ENCODE measurements at places on chromosomes 12 and 14. TPM values are rescaled to one million over a fixed set of nuclear protein-coding genes. Genes with fewer than 3 reads are reported as not detected.

DNA sequence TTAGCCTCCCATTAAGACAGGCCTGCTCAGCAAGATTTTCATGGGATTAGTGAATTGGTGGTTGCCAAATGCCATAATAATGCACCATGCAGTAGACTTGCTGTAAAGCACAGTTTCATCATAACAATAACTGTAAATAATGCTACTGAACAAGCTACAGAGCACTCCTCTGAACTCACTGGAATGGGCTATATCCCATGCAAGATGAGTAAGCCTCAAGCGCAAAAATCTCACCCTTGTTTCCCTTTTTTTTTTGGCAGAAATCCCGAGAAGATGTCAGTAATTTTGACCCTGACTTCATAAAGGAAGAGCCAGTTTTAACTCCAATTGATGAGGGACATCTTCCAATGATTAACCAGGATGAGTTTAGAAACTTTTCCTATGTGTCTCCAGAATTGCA lies 145.9 kb upstream of the HIF1A start:
- H3K27me3 ChIP-seq = no peaks in the 10 kb centered on the region
- no peak for DNase-seq
- no peak overlapping the region for H3K4me3 ChIP-seq
- H3K4me1 ChIP-seq = peaks cover 51% of the 10 kb centered on the region

GRCh38 chr12:69007855-69008351 lies 74.9 kb upstream of the CPM start:
- no peak for DNase-seq
- peak overlapping the region; percentile 60 for H3K27ac ChIP-seq
- no peaks in the 10 kb centered on the region for H3K36me3 ChIP-seq
- H3K27me3 ChIP-seq = no peaks in the 10 kb centered on the region
- H3K4me3 ChIP-seq = peak overlapping the region; percentile 11

DNA sequence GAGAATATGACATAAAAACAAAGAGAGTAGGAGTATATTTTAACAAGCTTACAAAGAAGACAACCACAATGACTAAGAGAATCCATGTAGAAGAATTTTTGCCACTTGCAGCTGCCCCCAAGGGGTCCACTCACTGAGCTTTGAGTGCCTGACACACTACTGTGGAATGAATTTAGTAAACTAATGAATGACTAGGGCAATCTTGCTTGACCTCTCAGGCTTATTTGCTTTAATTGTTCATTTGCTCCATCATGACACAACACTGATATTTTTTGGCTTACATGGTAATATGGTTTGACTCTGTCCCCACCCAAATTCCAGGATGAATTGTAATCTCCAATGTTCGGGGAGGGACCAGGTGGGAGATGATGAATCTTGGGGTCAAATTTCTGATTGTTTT lies 249.1 kb upstream of the FAR2 start:
- no peak overlapping the region for H3K4me3 ChIP-seq
- H3K27me3 ChIP-seq = no peaks in the 10 kb centered on the region
- no peak overlapping the region for H3K27ac ChIP-seq
- no peaks in the 10 kb centered on the region for H3K4me1 ChIP-seq

- H3K4me1 ChIP-seq = no peaks in the 10 kb centered on the region
- peak overlapping the region; percentile 52 for H3K4me3 ChIP-seq
- H3K27ac ChIP-seq = no peak overlapping the region
- no peak for DNase-seq
Measured at GRCh38 chr14:73246387-73247150, 9.3 kb downstream of the PAPLN start.

DNA sequence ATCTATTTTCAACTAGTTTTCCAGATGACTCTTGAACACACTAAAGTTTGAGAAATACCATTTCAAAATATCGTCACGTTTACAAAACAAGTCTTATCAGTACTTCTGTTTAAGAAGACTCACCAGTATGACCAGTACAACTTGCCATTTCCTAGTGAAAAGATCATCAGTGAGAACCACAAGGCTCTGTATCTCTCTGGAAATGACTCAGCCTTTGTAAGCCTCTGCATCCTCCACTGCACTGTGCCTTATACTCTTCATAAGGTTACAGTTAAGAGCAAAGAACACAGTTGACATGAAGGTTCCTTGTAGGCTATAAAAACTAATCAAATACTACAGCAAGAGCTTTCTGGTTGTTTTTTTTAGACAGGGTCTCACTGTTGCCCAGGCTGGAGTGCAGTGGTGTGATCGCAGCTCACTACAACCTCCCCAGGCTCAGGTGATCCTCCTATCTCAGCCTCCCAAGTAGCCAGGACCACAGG lies 5.7 kb upstream of the VTI1B start:
- no peak for DNase-seq
- H3K27ac ChIP-seq = no peak overlapping the region
- peaks cover 11% of the 10 kb centered on the region for H3K4me1 ChIP-seq

GRCh38 chr12:6767353-6768319 lies 1.5 kb downstream of the PTMS start:
- H3K4me3 ChIP-seq = peak overlapping the region; percentile 92
- H3K27me3 ChIP-seq = no peaks in the 10 kb centered on the region
- peaks cover 66% of the 10 kb centered on the region for H3K4me1 ChIP-seq
- no peaks in the 10 kb centered on the region for H3K36me3 ChIP-seq
- peak overlapping the region; percentile 85 for H3K27ac ChIP-seq
- DNase-seq = peak; percentile 40

Gene AICDA
- total RNA-seq = 1.3 TPM

Gene GLIPR1L2
- 0.91 TPM for total RNA-seq

Gene USP5
- 40.9 TPM for total RNA-seq

Gene CLMN
- total RNA-seq = 22.0 TPM

Gene SLC7A8
- 44.5 TPM for total RNA-seq

Gene FLRT2
- total RNA-seq = 24.1 TPM

Gene SLC6A12
- 11.2 TPM for total RNA-seq

Gene XPOT
- total RNA-seq = 72.8 TPM
